ENCODE measurements at places on chromosomes 7 and 10.

- peak; percentile 9 for DNase-seq
Measured at GRCh38 chr10:35127289-35127891, 744 bp downstream of the CREM start.

DNA sequence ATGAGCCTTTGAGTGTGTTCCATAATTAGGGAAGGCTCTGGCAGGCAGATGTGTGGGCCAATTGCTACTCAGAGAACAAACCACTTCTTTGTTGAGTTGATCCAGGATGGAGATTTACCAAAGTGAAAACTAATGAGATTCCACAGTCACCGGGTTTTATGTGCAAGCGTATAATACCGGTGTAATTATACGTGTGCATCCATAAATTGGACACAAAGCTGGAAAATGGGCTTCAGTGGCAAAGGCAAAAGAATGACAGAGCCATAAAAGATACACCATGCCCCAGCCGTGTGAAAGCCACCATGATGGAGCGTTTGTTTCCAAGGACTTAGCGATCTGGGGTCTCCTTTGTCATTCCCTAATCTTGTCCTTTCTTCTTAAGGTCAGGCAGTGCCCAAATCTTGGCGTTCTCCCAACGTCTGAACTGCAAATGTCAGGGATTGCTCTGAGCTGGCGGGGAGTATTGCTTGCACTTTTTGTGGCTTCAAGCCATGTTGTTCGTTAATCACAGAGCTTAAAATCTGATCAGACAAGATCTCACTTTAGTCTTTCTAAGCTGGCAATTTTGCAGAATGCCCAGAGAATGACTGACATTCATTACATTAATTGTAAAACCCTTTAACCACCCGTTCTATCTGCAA lies 70.1 kb downstream of the NPTX2 start:
- peak; percentile 57 for DNase-seq

DNA sequence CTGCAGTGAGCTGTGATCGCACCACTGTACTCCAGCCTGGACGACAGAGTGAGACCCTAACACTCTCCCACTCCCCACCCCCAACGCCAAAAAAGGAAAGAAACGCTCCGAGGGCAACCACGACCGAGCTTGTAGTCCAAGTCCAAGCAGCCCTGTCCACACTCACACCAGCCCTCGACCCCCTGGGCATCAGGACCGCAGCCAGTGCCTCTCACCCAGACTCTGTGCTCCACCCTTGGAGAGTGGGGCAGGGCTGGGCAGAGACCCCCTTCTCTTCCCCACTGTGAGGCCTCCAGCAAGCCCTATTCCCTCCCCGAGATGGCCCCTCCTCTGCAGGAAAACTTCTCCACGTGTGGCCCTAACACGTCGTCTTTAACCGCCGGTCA lies 82.6 kb downstream of the FOXL3 start:
- no peak for DNase-seq

DNA sequence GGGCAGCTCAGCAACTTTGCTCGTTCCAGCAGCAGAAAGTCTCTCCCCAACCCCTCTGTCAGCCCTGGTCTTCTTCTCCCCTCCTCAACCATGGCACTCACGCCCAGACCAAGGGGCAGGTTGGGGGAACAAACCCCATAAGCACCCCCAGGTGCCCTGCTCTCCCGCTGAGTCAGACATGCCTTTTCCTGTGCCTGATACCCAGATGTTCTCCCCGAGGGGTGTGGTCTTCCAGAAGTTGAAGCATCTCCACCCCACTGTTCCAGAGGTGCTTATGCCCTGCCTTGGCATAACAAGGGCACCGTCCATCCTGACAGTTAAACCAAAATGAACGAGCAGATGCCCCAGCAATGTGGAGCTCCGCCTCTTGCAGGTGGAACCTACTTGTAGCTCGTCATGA lies 67.1 kb downstream of the C10orf143 start:
- DNase-seq, result no peak

DNA sequence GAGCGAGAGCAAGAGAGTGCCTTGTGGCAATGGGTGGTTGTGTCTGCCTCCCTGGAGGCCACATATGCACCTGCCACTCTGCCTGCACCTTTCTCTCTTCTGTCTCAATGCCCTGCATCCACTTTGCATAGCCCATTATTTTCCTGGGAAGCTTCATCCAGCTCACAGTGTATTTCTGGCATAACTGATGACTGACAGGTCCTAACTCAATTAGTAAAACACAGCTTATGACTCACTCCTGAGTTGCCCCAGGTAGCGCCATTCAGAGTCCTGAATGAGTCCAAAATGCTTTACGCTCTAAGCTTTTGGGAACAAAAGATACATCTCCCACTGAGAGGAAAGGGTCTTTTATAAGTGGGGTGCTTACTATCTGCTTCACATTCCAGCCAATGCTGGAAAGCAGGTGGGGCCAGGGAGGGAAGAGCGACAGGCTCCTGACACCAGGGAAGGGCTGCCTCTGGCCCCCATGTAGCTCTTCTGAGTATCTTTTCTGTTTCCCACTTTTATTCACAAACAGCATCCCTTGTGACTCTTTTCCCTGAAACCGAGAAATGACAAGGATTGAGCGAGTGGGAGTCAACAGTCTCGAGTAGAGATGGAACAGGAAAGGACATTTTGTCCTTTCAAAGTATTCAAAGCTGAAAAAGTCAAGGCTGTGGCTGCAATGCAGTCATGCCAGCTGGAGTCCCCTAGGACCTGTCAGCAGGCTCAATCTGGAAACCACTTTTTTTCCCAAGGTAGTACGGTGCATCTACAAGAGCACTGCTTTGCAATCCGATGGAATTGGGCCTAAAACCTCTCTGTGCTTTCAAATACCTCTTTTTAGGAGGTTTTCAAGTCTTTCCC lies 479.3 kb upstream of the PODXL start:
- DNase-seq, result no peak

DNA sequence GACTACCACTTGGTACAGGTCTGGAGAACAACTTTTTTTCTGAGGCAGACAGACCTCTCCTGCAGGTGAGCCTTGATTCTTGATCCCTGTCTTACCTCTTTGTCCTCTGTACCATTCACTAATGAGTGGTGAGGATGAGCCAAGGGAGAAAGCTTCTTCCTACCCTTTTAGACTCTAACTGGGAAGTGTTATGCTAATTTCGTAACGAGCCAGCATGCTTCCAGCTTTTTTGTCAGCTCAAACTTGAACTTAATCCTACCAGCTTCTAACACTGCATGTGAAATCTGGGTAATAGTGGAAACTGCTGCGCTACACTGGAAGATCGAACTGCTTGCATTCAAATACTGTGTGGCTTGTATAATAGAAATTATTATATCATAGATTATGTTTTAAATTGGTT lies 87.0 kb downstream of the NEUROD6 start:
- DNase-seq, result no peak

- DNase-seq, result no peak
Measured at GRCh38 chr7:121936951-121937623, 64.1 kb downstream of the PTPRZ1 start.

GRCh38 chr10:14084875-14085274 lies 245.8 kb downstream of the FRMD4A start:
- DNase-seq, result no peak

- DNase-seq, result peak; percentile 21
Measured at GRCh38 chr7:45035893-45036292, 35.9 kb downstream of the CCM2 start.

- no peak for DNase-seq
Measured at GRCh38 chr7:84304407-84304806, 109.8 kb upstream of the SEMA3A start.

DNA sequence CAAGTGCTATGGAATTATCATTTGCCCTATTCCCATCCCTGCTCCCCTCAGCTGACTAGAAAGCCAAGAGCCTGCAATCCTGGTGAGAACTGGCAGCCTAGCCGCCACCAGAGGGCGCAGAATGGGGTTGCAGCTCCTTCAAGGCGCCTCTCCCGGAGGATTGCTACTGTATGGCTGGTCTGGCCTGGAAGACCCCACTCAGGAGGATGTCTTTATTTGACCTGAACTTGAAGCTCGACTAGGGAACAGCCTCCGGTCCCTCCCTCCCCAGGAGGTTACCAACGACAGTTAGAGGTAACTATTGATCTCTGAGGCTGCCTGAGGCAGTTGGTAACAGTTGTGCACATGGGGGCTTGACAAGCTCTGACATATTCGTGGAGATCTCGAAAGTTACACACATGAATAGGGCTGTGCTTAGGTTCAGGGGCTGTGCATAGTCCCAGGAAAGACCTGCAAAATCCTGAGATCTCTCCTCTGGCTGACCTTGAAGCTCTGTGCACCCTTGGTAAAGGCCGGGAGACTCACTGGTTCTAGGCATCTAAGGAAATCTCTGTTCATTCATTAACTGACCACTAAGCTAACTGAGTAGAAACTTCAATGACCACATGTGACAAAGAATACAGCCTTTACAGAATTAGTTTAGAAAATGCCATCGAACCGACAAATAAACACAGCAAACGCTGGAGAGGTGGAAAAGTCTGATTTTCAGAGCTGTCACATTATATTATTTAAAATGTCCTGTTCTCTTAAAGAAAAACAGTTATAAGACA lies 65.7 kb downstream of the TSPAN12 start:
- DNase-seq, result peak; percentile 80

DNA sequence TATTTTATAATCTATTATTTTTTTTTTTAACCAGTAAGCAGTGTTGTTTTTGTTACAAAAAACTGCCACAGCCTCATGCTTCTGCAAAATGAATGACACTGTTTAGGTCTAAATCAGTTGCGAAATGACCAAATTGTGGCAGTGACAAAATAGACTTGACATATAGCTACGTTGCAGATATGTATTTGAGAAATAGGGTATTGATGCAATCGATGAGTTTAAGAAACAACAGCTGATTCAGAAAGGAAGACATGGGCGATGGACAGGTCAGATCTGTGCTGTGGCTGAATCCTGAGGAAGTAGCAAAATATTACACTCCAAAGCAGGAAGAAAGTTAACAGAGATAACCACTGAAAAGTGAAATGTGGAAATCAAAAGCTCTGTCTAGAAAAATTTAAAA lies 89.0 kb upstream of the STEAP4 start:
- no peak for DNase-seq

DNA sequence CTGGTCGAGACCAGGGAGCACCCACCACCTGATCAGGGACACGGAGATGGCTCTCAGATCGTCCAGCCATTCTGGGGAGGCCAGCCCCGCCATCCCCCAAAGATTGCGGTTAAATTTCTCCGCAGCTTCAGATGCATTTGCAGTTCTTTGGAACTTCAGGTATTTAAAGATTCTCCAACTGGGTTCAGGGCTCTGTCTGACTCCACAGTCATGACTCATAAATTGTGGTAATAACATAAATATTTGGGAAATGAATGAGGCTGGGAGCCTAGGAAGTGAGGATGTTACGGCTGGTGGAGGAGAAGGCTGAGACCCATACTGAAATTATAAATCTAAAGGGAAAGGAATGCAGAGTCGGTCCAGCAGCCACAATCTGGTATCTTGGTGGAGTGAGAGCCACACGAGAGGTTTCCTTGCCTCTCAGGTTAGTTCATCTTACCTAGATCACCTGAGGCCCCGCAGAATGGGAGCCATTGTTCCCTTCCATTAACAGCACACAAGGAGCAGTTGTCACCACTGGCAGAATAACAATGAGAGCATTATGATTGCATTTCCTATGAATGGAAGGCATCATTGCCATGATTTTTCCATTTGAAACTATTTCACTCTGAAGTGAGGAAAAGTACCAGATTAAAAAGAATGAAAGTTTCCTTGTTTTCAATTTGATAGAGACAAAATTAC lies 26.7 kb upstream of the DNAJB6 start:
- DNase-seq, result no peak

DNA sequence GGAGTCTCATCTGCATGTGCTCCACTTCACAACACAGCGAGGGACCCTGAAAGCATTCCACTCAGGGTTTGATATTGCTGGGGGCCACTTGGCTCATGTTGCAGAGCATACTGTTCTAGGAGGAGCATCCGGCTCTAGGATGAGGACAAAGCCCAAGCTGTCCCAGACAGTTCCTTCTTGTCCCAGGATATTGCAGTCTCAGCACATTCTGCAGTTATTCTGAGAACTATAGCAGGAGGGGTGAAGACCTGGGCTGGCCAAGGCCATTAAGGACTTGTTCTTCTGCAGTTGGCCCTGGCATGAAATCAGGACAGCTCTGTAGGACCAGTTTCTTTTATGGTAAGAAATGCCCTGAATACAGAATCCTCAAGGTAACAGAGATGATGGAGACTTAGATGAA lies 48.9 kb upstream of the C10orf120 start:
- DNase-seq, result no peak

DNA sequence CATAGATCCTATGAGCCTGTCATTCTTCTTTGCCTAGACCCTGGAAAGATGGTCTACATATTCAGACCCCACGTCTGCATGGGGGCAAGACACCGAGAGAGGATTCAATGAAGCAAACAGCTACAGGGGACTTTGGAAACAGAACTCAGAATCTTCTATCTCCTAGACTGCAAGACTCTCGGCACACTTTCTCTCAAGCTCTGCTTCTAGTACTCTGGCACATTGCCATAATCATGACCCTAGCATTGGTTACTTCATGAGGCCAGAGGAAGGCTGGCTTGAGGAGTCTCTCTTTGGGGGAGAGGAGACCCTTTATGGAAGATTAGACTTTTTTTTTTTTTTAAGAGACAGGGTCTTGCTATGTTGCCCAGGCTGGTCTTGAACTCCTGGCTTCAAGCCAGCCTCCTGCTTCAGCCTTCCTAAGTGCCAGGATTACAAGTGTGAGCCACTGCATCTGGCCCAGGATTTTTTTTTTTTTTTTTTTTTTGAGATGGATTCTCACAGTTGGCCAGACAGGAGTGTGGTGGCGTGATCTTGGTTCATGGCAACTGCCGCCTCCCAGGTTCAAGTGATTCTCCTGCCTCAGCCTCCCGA lies 20.7 kb downstream of the CCDC3 start:
- no peak for DNase-seq

- DNase-seq, result peak; percentile 100
Measured at GRCh38 chr7:100428967-100429636, 529 bp upstream of the MEPCE start.

- DNase-seq, result no peak
Measured at GRCh38 chr10:121648059-121648458, 49.8 kb upstream of the FGFR2 start.

DNA sequence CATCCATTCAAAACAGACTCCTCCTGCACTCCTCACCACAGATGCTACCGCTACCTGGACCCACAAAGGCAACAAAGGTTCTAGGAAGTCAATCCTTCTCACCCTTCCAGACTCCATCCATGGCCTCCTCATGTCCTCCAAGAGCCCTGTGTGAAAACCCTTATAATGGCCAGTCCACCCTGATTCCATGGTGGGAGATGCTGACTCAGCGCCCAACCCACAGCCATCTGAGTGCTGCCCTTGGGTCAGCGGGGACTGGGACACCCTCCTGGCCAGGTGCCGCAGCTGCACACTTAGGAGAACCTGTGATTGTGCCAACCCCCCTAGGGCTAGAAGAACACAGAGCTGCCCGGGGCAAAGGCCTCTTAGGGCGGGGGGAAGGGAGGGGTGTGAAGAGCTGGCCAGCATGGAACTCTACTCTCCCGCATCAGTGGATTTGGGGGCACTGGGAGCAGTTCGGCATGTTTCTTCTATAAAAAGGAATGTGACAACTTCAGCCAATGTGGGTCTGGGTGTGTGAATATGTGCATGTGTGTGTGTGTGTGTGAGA lies 25.4 kb downstream of the TMEM273 start:
- DNase-seq, result no peak

DNA sequence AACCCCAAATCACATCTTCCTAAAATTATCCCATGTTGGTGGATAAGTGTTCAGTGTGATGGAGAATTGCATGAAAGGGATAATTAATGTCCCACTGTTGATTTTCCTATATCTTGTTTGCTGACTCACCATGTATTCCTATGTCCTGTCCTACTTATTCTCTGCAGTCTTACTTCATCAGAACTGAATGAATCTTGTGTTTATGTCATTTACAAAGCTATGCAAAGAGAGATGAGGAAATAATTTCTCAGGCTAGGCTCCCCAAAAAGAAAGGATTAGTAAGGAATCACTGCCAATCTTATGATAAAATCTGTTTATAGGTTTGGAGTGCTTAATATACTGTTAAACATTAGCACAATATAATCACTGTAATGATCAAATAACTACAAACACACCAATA lies 360.8 kb downstream of the CRPPA start:
- DNase-seq, result no peak
